Esophagus squamous epithelium (tissue), 5 donors: ENCODE measurements at places on chromosomes 4 and X.

GRCh38 chrX:108417257-108417656 is 21.0 kb downstream of the COL4A6 start:
- DNase-seq = no peak

DNA sequence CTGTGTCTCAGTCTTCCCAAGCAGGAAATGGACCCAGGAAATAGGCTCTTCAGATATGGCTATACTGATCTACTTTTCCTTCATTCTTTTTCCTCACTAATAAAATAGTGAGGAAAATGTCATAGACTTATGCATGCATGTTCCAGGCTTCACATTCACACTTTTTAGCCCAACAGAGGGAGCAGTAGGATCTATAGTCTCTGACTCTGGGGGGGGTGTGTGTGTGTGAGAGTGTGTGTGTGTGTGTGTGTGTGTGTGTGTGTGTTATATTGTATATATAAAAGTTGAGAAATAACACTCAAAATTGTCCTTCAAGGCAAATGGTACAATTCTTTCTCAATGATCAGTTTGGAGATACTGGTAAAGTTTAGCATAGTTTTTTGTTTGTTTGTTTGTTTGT is 297.2 kb upstream of the GALNT7 start:
- no peak for DNase-seq

GRCh38 chrX:34332334-34332733 is 200.2 kb upstream of the FAM47A start:
- DNase-seq = no peak

GRCh38 chr4:118981171-118981838 is 92.7 kb downstream of the SYNPO2 start:
- no peak for DNase-seq

DNA sequence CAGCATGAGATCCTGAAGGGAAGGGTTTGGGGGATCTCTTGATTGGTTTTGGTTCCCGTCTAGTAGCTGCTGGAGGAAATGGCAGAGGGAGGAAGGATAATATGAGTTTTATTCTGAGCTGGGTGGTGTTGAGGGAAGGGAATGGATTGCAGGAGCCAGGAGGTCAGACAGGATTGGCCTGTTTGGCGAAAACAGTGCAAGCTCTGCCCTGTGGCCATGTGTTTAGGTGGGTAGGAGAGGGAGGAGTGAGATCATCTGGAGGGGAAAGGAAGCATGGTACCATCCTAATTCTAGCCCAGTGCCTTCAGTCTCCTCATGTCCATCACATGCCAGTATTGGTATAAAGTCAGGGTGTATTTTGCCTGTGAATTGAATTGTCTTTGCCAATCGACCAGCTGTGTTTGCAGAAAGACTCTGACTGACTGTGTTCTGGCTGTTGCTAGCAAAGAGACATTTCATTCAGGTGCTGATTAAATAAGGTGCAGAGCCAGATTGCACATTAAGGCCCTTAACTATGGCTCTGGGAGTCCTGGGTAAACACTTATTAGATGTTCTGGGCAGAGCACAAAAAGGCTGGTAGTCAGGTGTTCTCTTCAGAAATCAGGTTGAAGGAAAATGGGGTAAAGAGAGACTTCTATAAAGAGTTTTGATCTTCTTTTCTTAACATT is 10.0 kb downstream of the TMEM164 start:
- no peak for DNase-seq

DNA sequence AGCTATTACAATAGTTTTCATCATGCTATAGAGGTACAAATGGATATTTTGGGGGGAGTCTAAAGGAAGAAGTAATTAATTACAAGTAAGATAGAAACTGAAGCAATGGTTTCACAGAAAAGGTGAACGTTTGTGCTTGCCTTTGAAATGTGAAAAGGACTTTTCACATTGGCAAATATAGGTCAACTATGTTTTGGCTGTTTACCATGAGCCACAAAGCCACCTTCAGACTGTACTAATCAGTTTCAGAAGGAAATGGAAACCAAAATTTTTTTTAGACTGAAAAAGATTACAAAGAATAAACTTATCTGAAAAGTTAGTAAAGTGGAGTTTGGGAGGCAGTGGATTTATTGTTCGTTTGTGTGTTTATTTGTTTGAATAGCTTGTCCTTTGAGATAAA is 32.1 kb downstream of the SYTL5 start:
- no peak for DNase-seq

GRCh38 chrX:6813836-6814370 is 279.0 kb upstream of the VCX3A start:
- no peak for DNase-seq

GRCh38 chrX:63506320-63506719 is 155.2 kb upstream of the SPIN4 start:
- no peak for DNase-seq
